ENCODE measurements at places on chromosomes 16 and 17. TPM values are rescaled to one million over a fixed set of nuclear protein-coding genes. Genes with fewer than 3 reads are reported as not detected.

Gene TRPV3
- total RNA-seq: 2.6 TPM

Gene WNT9B
- total RNA-seq: 2.6 TPM

Gene CEMP1
- total RNA-seq: not detected

Gene WSB1
- 214 TPM for total RNA-seq

Gene NAGS
- total RNA-seq: 14.0 TPM

Gene MYLK3
- total RNA-seq: 2.0 TPM

Gene ZFP90
- total RNA-seq: 13.4 TPM

Gene KRT33B
- total RNA-seq: not detected

Gene CCDC78
- 2.2 TPM for total RNA-seq

Gene GRIN2A
- total RNA-seq: 3.1 TPM

Gene CTF1
- 1.7 TPM for total RNA-seq

Gene IGFBP4
- 44.9 TPM for total RNA-seq

Gene TNFSF12
- total RNA-seq: 7.3 TPM

Gene AXIN2
- total RNA-seq: 21.4 TPM

Gene TLCD2
- 4.5 TPM for total RNA-seq
